ENCODE measurements at places on chromosomes 11 and 22.
A peak's percentile ranks its signal among the peaks of the same experiment; 100 is the strongest.

- DNase-seq, result no peak
Observed at GRCh38 chr11:86987679-86988078, 32.5 kb upstream of the FZD4 start.

DNA sequence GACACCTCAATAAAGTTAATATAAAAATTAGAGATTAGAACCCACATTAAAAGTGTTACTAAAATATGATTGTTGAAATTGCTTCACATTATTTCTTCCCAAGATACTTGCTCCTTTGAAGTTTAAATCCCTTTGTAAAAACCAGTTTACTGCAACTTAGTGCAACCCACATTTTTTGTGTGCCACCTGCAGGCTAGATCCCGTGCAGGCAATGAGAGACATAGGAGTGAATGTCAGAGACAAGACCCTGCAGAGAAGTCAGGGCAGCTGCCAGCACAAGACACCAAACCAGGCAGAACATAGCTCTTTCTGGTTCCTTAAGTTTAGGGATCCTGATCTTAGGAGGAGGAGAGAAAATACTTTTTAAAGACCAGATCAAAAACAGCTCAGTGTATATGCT, 142.8 kb upstream of the MTNR1B start:
- no peak for DNase-seq

DNA sequence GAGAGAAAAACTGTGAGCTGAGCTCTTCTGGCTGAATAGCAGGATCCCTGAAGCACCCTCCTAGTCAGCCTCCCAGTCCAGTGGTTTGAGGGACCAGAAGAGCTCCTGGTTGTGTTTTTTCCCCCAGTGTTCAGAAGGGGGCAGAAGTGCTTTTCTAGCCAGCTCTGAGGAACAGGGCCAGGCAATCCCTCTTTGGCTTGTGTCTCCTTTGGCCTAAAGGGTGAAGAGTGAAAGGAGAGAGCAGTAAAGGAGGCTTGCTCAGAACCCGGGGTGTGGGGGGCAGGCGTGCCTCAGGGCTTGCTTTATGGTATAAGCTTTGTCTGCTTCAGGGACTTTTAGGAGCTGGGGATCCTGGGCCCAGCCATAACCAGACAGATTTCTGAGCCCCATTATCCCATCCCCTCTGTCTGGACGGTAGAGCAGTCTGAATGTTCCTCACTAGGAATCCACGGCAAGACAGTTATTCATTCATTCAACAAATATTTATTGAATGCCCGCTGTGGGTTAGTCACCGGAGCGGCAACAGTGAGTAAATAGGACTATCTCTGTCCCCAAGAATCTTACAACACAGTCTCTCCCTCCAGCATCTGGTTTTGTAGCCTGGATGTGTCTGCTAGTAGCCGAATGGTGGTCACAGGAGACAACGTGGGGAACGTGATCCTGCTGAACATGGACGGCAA, 14.5 kb downstream of the ACP2 start:
- DNase-seq, result peak; percentile 29

GRCh38 chr11:63906585-63906984, 10.4 kb downstream of the RCOR2 start:
- peak; percentile 25 for DNase-seq

GRCh38 chr11:129854232-129854805, 38.7 kb downstream of the TMEM45B start:
- no peak for DNase-seq

Data from BE2C (cell line).